Foreskin keratinocyte (primary cell): ENCODE measurements at places on chromosomes 4 and X. TPM values are rescaled to one million over a fixed set of nuclear protein-coding genes. Genes with fewer than 3 reads are reported as not detected.

Gene SPANXB1
- not detected in 2 replicates for total RNA-seq

- peak; percentile 33 for DNase-seq
These were observed 102.9 kb downstream of the GRXCR1 start for GRCh38 chr4:42995343-42995944.

Gene FGF2
- 2.3 and 2.5 TPM in 2 replicates for total RNA-seq

DNA sequence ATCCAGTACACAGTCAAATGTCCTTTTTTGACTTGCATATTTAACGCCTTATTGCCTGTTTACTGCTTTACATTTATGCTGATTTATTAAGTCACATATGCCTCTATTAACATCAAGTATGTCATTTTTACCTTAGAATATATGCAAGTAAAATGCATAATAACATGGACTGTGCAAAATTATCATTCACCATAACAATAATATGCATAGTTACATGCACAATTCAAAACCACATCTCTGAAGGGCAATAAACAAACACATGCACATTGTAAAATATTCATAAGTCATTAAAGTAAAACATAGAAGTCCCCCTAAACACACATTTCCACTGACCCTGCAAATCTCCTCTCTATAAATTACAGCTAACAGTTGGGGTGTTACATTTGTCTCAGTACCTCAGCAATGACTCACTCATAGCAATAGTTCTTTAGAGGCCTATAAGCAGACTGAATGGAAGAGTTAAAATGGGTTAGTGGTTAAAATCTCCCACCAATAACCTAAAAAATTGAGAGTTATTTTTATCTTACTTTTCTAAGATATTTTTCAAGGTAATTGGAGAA lies 61.1 kb downstream of the ADAMTS3 start:
- DNase-seq = no peak

- DNase-seq = no peak
These were observed 36.9 kb downstream of the SORBS2 start for GRCh38 chr4:185774845-185775680.
